ENCODE measurements at places on chromosomes 7 and 10.
A peak's percentile ranks its signal among the peaks of the same experiment; 100 is the strongest.

- DNase-seq, result no peak
These were observed 2.0 kb downstream of the PRR15 start for GRCh38 chr7:29565634-29565981.

- no peak for DNase-seq
These were observed 22.2 kb downstream of the ZNF467 start for GRCh38 chr7:149751043-149751775.

GRCh38 chr7:68425377-68425776 lies 1172.9 kb upstream of the AUTS2 start:
- DNase-seq, result no peak

DNA sequence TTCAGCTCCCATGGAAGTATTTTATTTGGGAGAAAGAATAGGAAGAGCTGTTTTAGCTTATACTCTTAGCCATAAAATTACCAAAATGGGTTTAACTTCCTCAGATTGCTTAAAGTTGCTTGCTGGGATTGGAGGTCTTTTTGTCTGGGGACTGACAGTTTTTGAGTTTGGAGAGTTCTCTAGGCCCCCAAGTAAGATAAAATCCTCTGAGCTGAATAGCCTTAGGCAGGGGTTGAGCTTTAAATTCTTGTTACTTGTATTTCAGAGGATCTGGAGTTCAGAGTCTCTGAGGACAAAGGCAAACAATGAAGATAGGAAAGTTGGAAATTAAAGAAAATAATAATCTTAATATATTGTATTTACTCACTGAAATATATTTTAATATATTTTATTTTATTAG lies 294.4 kb upstream of the DKK1 start:
- DNase-seq, result no peak

DNA sequence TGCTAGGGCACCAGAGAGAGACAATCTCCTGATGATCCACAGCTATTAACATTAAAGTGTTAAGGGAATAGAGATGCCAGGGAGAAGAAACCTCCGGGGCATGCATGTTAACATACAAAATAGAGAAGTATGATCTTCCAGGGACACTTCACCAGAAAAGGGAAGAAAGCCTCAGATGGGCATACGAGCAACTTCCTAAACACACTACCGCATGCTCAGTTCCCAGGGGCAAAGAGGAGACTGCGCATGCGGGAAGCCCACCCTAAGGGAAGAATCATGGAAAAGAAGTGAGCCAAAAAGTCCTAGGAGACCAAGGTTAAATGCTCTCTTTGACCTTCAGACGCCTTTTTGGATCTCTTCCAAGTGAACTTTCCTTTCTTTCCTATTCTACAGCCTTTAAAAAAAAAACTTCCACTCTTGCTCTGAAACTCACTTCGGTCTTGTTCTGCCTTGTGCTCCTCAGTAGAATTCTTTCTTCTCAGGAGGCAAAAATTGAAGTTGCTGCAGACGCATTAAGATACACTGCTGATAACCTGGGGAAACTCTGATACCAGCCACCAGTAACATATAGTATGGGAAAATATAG lies 1211.3 kb downstream of the REEP3 start:
- DNase-seq, result no peak

GRCh38 chr10:61175316-61175715 lies 231.3 kb upstream of the RHOBTB1 start:
- DNase-seq, result no peak

DNA sequence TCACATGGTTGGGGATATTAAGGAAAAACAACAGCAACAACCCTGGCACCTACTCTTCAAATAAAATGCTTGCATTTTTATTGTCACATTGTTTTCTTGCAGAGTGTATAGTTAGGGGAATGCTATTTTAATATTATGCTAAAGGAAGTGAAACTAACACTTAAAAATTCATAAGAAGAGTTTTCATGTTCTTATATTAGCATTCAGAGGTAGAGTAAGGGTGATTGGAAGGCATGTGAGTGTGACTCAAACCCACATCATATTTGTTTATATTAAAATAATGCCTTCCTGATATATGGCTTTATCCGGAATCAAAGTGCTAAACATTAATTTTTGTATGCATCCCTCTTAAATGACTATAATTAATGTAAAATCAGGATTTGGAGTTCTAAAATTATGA lies 59.8 kb upstream of the TES start:
- no peak for DNase-seq

DNA sequence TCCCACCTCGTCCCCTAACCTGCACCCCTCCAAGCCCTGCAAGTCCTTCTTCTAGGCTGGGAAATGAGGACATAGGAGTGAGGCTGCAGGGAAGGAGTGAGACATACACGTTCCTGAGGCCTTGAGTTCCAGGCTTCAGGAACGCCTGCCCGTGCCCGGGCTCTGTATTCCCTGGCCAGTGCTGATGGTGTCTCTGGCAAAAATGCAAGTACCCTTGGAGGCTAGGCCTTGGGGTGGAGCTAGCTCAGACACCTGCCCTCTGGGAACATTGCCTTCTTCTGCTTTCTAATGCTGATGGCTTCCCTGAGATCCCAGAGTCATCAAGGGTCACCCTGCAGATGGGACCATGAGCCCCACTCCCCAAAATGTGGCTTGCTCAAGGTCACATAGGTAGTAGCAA lies 76.0 kb downstream of the GRK5 start:
- no peak for DNase-seq

- no peak for DNase-seq
These were observed 333.8 kb downstream of the LRMDA start for GRCh38 chr10:75764974-75765788.

DNA sequence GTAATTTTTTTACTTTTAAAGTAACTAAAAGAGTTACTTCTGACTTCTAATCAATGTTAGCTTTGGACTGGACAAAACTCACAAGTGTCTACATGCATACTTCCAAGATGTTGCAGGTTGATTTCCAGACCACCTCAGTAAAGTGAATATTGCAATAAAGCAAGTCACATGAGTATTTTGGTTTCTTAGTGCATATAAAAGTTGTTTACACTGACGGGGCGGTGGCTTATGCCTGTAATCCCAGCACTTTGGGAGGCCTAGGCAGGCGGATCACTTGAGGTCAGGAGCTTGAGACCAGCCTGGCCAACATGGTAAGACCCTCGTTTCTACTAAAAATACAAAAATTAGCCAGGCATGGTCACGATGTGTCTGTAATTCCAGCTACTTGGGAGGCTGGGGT lies 40.8 kb downstream of the PANK1 start:
- DNase-seq, result no peak

- DNase-seq, result no peak
These were observed 109.4 kb downstream of the MAD1L1 start for GRCh38 chr7:2123360-2123759.

- DNase-seq, result no peak
These were observed 13.2 kb upstream of the FRMPD2 start for GRCh38 chr10:48287417-48288391.

- DNase-seq, result peak; percentile 6
These were observed 1.6 kb downstream of the SUV39H2 start for GRCh38 chr10:14880229-14880628.

GRCh38 chr7:111159426-111159825 lies 68.5 kb downstream of the LRRN3 start:
- peak; percentile 59 for DNase-seq

DNA sequence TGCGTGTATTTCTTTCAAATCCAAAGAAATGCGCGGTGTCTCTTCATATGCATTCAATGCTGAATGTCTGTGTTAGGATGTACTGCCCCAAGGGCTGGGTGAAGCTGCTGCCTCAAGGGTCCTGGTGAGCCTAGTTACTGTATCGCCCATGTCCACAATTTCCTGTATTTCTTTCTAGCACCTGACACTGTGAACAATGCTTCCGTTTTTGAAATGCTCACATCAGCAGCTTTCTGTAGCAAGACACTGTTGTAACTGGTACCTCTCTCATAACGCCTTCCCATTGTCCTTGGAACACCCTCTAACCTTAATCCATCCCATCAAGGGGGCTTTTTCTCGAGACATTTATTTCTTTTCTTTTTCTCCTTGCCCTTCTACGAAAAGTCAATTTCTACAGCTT lies 25.1 kb downstream of the NRP1 start:
- no peak for DNase-seq

DNA sequence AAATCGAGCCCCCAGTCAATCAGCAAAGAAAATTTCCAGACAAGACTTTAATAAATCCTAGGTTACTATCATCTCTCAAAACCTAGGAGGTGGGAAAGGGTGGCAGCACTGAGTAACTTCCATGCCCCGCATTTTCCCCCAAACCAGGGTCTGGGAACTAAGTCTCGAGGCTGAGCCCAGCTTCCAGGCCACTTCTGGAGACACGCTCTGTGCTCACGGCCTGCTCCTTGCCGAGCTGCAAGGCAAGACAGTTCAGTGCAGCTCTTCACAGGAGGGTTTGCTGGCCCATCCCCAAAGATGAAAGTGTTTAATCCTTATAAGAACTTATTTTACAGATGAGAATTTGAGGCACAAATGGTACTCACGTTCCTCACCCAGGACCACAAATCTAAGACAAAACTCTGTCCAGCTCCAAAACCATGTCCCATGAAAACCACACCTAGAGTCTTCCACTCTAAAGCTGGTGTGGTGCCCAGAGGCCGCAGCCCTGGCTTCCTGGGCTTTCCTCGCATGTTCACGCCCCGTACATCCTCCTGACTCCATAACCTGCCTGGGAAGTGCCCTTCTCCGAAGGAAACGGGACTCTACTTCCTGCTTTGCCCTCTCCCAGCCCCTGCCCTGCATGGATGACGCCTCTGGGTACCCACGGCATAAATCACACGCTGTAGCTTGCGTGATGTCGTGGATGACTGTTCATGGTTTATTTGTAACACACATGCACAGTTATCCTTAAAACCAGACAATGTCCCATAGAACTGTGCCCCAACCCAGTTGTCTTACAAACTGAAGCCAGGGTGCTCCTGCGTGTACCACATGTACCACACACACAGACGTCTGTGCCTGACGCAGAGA lies 201.2 kb downstream of the DIP2C start:
- DNase-seq, result no peak

GRCh38 chr7:28116041-28116440 lies 64.6 kb downstream of the JAZF1 start:
- DNase-seq, result no peak

DNA sequence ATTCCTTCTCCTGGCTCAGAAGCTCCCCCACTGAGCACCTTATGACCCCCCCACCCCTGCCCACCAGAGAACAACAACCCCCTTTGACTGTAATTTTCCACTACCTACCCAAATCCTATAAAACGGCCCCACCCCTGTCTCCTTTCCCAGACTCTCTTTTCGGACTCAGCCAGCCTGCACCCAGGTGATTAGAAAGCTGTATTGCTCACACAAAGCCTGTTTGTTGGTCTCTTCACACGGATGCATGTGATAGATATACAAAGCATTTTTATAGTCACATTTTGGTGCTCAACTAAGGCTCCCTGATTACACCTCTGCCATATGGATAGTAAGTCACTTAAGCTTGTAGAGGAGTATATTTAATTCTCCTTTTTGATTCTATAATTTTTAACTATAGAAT lies 985.8 kb downstream of the REEP3 start:
- no peak for DNase-seq

DNA sequence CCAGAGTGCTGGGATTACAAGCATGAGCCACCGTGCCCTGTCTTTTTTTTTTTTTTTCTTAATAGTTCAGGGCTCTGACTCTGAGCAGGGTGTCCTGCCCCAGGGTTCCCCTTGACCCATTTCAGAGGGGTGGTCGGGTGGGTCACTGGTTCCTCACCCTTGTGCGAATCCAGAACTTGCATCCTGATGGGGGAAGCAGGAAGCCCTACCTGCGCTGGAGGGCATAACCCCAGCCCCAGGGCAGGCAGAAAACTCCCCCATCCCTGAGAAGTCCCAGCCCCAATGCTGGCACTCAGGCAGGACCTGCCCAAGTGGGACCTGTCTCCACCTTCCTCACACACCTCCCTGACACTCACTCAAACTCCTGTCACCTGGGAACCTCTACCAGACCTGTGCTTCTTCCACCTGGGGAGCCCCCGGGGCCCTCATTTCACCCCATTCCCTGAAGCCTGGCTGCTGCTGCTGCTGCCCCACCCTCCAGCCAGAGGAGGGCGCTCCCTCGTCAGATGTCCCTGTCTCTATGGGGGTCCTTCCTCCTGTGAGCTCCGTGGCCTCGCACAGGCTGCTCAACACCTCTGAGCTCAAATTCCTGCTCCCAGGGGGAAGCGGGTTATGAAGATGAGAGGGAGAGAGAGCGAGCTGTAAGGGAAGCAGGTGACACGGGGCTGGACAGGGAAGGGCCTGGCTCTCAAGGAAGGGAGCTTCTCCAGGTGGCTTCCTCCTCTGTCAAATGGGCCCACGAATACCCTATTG lies 15.1 kb upstream of the ZNF273 start:
- no peak for DNase-seq

GRCh38 chr7:99406557-99406956 lies 1.8 kb downstream of the PDAP1 start:
- DNase-seq, result no peak

DNA sequence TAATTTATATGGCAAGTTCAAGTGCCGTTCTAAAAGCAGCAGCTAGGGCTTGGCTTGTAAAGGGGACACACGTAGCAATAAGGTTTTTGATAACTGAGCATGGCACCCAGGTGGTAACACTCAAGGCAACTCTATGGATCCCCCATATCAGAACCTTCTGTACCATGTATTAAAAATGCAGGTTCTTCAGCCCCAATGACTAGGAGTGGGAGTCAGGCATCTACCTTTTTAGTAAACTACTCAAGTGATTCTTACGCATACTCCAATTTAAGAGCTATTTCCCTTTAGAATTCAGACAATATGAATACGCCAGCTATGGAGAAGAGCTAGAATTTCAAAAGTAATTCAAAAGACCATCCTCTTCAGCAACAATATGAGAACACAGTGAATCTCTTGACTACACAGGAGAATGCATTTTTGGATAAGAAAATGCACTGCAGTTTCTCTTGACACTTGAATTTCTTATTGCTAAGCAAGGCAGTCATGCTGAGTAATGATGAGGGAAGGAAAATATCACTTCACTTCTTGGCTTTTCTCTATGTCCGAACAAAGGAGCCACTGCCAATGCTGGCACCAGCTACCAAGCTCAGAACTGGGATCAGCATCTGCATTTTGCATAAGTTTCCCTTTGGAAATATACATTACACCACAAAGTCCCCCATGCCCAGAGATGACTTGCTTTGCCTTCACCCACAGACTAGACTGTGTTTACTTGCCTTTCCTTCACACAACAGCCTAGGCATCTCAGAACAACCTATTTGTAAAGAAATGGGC lies 53.5 kb downstream of the ABLIM1 start:
- no peak for DNase-seq

DNA sequence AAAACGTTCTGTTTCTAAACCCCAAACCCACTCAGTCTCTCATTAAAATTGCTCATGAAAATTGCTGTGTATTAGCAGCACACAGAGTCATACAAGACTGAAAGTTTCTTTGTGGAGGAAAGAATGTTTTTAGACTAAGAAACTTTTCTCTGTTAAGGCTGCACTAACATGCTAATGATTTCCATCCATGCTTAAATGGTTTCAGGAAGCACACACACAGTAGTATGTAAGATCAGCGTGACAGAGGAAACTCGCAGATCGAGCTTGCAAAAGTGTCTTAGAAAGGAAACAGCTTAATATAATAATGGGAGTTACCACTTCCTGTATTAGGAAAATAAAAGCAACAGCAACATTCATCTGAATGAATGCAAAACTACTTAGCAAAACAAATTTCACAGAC lies 112.7 kb downstream of the ICA1 start:
- DNase-seq, result peak; percentile 9
